ENCODE measurements at places on chromosomes 2 and 18.
A peak's percentile ranks its signal among the peaks of the same experiment; 100 is the strongest.

DNA sequence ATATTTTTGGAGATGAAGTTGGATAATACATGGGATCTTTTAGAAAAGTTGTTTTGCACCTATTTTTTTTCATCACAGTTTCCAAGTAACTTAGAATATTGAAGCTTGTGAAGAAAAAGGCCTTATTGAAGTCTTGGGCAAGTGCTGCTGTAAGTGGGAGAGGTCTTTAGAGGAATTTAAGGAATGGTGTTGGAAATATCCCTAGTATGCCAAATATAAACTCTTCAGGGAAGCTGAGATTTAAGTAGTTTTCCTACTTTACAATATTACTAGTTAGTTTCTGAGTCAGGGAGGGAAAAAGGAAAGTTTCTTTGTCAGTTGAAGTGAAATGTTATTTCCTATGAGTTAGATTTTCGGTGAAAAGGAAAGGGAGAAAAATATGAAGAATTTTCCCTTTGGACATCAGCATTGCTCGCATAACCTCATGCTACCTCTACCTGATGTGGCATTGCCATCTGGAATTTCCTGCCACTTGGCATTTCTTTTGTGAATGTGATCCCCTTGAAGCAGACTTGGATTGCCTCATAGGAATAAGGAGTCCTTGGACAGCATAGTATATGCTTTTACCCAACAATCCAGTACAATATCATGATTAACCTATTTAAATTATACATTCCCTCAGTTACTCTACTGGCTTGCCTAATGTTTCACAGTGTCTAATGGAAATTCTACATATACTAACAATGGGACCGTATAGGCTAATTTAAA, 12.1 kb downstream of the PLEKHH2 start:
- peak; percentile 22 for DNase-seq

- DNase-seq: no peak
These were observed 31.5 kb downstream of the CFAP210 start for GRCh38 chr2:169662744-169663143.

DNA sequence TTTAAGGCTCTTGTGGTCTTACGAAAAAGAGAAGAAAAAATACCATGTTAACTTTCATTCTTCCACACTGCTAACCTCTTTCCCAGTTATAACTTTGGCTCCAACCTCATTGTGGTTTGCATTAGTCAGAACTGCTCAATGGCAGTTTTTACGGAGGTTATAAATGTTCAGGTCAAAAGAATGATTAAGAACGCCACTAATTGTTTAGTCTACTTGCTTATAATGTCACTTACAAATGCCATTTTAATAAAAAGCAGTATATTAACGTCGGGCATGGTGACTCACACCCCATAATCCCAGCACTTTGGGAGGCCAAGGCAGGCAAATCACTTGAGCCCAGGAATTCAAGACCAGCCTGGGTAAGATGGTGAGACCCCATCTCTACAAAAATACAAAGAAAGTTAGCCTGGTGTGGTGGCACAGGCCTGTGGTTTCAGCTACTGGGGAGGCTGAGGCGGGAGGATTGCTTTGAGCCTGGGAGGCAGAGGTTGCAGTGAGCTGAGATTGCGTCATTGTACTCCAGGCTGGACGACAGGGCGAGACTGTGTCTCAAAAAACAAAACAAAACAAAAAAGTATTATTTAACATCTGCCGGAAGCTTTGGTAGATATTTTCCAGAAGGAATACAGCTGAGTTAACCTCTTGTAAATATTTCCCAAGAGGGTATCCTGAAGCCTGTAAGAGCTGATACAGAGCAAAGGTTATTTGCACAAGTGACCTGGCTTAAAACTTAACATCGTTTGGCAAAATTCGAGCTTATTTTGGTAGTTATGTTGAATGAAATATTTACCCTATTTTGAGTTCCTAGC, 5.1 kb downstream of the AGPS start:
- DNase-seq: peak; percentile 84

- no peak for DNase-seq
These were observed 10.2 kb downstream of the CERS6 start for GRCh38 chr2:168466190-168466737.

- DNase-seq: no peak
These were observed 38.9 kb downstream of the PRKRA start for GRCh38 chr2:178412047-178412446.

GRCh38 chr2:99088017-99088416, 53.5 kb upstream of the C2orf15 start:
- DNase-seq: no peak

DNA sequence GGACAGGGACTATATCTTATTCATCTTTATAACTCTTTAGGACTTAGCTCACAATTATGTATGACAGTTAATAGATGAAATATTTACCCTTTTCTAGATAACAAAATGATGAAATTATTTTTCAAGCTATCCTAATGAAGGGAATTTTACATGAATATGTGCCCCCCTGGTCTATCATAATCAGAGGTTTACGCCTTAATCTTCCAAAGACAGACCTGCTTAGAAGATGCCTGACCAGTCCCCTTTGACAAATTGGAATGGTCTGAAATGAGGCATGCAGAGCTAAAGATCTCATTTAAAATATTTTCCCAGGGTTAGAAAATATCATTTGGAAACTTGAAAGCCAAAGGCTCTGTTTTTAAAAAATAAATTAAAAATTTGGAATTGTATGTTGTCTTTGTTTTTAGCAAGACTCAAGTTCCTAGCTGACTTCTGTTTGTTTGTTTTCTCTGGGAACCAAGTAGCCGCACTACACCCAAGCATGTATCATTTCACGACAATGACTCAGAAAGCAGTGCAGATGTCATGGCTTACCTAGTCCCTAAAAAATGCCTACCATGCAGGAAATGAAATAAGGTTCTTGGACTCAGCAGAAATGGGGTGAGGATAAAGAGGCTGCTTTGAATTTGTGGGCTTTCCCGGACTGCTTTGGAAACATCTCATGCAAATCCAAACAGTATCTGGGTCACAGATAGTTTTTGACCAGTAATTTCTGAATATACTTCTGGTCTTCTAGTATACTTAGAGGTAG, 162.1 kb downstream of the ZEB2 start:
- DNase-seq: peak; percentile 96

DNA sequence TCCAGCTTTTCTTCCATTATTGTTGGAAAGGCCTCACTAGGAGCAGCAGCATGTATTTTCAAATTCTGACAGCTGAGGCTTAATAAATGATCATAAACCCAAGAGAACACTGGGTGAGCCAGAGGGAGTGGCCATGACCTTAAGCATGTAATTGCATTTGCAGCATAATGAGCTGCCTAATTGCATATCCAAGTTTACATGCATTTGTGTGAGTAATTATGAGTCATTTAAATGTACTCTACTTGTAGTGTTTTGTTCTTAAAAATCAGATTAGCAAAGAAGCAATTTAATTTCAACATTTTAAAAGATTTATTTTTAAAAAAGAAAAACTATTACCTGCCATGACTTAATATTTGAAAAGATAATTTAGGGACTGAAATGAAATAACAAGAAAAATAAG, 74.8 kb downstream of the NOL10 start:
- DNase-seq: no peak

DNA sequence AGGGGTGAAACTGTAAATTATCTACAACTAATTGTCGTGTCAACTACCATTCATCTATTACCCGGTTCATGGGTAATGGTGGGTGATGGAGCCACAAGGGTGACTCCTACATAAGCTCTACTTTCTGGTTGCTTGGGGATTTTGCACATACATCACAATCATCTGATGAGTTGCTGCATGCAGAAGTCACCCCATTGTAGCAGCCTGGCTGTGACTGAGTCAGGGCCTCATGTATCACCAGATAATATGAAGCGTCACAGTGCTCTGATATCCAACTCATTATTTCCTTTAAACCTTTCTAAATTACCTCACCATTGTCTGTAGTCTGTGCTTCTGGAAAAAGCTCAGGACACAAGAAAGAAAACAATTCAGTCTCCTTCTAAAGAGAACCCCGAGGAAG, 32.4 kb upstream of the GORASP2 start:
- no peak for DNase-seq

DNA sequence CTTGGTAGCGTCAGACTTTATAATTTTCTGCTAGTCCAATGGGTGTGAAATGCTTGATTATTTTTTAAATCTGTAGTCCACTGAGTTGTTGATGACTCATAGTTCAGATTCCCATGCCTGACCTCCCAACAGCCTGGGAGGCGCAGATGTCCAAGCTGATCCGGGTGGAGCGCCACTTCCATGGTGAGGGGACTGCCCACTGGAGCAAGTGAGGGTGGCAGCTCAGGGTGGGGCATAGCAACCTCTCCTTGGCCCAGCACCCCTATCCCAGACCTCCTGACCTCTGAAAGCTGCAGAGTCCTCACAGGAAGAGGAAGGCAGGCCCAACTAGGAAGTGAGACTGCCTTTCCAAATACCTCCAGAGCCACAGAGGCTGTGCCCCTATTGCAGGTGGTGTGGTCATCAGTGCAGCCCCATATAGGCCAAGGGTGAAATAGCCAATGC, 4.4 kb downstream of the MAL start:
- peak; percentile 30 for DNase-seq

GRCh38 chr18:7946734-7947377, 379.7 kb downstream of the PTPRM start:
- DNase-seq: peak; percentile 49

DNA sequence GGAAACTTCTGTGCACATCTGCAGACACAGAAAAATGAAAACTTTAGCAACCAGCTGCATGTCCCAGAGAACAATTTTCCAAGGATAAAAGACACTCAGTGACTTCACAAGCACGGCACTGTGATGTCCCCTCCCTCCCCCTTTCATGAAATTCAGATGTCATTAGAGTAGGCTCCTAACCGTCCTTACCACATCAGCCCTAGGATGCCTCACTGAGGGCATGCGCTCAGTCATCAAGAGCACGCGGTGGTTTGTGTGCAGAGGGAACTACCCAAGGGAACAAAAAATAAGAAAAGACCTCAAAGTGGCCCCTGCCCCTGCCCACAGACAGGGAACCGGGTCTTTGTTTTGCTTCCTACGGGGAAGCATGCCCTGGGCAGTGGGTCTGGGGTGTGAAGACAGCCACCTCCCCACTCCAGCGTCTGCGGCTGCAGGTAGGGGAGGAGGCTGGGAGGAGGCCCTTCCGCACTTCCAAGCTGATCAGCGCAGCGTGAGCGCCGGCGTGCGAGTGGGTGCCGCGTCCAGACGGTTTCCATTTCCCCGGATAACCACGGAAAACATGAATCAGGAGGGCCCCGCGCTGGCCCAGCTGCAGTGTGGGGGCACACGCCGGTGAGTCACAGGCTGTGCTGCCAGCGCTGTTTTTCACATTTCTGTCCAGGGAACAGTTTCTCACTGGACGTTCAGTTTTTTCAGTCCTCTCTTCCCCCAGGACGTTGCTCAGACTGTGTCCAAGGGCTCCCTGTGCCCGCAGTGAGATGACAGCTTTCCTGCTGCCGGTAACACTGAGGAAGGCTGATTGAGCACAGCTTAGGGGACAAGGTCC, 70.6 kb downstream of the COPS8 start:
- peak; percentile 32 for DNase-seq

DNA sequence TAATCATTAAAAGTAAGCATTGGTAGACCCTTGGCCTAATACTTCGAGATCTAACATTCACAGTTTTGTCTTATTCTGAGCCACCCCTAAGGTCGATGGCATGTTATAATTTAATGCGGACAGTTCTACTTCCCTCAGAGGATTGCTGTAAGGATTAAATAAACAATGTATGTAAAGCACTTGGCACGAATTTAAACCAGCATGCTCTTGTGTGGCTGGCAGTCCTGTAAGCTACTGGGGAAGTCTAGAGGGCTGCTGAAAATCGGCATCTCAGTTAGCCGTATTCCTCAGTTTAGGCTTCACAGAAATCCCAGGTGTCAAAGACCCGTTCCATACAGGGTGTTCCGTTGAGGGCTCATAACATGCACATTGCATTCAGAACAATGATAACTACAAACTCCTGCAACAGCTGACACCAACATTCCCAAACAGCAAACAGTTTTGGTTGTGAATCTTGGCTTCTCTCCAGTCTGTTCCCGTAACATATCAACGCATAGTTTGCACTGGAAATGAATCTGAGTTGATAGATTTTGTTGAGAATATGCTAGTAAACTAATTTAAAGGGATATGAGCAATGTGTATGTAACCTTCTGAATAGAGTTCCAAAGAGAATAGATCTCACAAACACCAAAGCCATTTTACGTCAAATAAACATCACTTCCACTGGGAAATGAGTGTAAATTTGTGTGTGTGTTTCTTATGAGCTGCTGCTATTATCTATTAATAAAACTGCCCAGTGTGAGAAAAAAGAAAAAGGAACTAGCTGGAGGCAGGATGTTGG, 52.2 kb upstream of the ACKR3 start:
- no peak for DNase-seq

- DNase-seq: no peak
These were observed 146.7 kb downstream of the TSN start for GRCh38 chr2:121902171-121902591.

DNA sequence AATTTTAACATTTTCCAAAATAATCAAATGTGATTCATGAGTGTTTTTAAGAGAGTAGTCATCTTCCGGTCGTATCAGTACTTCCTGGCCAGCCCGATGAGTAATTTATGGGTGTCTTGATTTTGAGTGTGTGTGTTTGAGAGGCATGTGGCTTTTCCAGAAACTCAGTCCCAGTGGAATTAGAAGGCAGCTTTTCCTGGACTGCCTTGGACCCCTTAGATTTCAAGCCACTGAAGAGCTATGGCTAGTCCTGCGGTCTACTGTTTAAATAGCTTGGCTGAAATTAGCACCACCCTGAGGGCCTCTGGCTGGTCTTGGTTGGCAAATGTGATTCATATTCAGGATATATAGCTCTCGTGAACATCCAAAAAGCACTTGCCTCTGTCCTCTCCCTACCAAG, 59.4 kb downstream of the HK2 start:
- peak; percentile 44 for DNase-seq

GRCh38 chr2:221034026-221034701, 537.9 kb downstream of the EPHA4 start:
- DNase-seq: no peak

DNA sequence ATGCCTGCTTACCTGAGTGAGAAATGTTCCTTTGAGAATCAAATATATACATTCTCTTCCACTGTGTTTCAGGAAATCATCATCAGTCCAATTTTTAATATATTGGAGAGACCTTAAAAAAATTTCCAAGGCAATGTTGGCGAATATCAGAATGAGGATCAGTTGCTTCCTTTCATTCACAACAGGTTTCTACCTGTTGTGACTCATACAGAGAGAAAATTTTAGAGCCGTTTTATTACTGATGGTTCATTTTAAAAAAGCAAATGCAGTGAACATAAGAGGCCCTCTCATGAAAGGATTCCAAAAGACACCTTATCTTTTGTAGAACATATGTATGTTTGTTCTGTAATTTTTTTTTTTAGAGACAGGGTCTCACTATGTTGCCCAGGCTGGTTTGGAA, 42.0 kb downstream of the TTC39C start:
- no peak for DNase-seq

- DNase-seq: peak; percentile 89
These were observed 83.3 kb downstream of the SP3 start for GRCh38 chr2:173881886-173882285.

GRCh38 chr2:225122583-225123486, 80.6 kb upstream of the DOCK10 start:
- DNase-seq: no peak

Measured in kidney glomerular epithelial cell (primary cell).